ENCODE measurements at places on chromosomes 12 and 14.
A peak's percentile ranks its signal among the peaks of the same experiment; 100 is the strongest.

- no peak for DNase-seq
Observed at GRCh38 chr12:68804657-68805591, 3.1 kb upstream of the MDM2 start.

DNA sequence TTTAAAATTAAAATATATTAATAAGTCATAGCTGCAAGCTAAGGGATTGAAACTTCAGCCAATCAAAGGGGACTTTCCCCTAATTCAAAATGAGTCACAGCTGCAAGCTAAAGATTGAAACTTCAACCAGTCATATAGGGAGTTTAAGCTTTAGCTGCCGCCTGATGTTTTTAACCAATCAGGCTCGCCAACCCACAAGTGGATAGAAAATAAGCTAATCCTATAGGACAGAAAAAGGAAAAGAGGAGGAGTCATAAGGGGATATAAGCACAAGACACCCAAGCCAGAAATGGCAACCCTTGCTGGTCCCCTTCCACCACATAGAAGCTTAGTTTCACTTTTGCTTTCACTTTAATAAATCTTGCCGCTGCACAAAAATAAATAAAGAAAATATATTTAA lies 1154.6 kb downstream of the GALC start:
- no peak for DNase-seq

- DNase-seq: peak; percentile 45
Observed at GRCh38 chr12:108798551-108799221, 58.7 kb downstream of the SSH1 start.

- no peak for DNase-seq
Observed at GRCh38 chr12:115177899-115178298, 493.9 kb upstream of the TBX3 start.

- DNase-seq: no peak
Observed at GRCh38 chr12:92038476-92038875, 107.2 kb downstream of the BTG1 start.

- DNase-seq: no peak
Observed at GRCh38 chr12:3380200-3381043, 110.6 kb upstream of the PRMT8 start.

DNA sequence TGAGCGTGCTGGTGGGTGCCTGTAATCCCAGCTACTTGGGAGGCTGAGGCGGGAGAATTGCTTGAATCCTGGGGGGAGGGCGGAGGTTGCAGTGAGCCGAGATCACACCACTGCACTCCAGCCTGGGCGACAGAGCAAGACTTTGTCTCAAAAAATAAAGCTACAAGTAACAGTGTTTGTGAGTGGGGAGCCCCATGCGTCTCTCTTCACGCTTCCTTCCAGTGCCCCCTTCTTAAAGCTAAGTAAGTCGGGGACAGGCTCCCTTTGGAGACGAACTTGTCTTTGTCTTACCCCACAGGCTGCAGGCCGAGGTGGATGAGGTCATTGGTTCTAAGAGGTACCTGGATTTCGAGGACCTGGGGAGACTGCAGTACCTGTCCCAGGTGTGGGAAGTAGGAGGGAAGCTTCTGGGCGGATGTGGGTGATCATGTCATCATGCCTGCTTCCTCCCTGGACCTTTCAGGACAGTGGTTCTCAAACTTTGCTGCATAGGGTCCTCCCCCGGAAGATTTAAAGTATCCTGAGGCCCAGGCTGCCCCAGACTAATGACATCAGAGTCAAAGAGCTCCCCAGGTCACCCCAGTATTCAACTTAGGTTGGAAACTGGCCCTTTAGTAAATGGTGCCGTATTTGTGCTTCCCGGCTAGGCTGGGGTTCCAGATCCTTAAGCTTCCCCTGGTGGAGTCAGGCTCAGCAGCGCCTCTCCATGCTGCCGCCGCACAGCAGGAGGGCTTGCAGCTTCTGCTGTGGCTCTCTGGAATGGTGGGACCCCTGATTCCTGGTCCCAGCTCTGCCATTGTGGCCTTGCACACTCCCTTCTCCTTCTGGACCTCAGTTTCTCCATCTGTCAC lies 37.1 kb downstream of the CYP46A1 start:
- DNase-seq: no peak

DNA sequence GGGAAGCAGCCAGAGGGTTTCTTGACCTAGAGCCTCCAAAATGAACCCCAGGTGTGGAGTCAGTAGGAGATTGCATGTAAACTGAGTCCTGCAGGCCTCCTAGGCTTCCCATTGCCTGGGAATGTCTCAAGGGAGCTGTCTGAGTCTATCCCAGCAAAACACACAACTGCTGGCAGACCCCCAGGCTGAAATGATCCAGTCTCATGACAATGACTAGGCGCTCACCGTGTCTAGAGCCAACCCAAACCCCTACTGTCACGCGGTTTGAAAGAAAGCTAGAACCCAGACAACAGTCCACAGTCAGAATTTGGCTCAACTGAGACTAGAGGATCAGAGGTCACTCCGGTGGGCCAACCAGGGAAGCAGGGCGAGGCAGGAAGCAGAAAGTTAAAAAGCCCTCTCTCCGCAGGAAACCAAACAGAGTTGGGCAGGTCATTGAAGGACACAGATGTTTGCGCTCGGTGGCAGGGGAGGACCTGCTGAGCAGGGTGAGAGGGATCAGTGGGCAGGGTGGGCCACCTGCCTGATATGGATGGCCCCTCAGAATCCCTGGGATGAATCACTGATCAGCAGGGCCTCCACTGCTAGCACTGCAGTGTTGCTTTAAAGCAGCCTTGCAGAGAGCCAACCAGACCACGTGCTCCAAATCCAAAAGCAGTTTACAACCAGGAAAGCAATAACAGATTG lies 23.8 kb downstream of the ACTN1 start:
- DNase-seq: no peak

DNA sequence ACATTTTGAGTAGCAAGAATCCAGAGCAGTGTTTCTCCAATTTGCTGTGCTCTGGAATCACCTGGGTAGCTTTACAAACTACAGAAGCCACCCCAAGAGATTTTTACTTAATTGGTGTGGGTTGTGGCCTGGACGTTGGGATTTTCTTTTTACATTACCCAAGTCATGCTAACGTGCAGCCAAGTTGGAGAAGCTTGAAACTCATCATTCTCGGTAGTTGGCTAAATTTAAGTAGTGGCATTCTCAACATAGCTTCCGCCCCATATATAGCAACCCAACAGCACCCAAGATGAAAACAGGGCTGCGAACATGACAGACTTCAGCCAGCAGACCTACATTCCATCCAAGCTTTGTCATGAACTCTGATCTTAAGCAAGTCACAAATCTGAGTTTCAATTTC lies 25.0 kb downstream of the DAD1 start:
- DNase-seq: no peak

DNA sequence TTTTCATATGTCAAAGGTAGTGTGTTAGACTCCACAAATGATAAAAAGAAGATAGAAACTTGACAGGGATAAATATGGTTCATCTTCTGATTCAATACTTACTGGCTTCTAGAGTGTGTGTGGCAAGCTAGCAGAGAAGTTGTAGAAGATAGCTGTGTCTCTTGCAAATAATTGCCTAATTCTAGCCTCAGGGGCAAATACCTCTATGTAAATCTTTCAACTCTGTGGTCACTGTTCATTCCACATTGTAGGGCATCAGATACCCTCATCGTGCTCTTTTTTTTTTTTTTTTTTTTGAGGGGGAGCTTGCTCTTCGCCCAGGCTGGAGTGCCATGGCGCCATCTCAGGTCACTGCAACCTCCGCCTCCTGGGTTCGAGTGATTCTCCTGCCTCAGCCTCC lies 1.7 kb downstream of the OLR1 start:
- no peak for DNase-seq

DNA sequence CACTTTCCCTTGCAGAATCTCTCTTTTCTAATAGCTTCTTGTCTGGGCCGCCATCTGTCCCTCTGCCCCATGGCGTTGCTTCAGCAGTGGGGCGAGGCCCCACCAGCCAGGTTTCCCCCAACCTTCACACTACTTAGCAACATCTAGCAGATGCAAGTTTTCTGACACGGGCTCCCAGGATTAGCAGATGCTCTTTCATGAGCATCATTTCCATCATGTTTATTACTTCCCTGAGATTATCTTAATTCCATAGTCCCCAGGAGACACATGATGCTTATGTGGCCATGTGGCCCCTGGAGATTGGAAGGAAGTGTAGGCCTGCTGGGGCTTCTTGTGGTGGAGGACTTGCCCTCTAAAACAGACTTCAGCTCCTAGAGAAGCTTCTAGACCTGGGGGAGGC lies 102.0 kb upstream of the MYL2 start:
- no peak for DNase-seq

DNA sequence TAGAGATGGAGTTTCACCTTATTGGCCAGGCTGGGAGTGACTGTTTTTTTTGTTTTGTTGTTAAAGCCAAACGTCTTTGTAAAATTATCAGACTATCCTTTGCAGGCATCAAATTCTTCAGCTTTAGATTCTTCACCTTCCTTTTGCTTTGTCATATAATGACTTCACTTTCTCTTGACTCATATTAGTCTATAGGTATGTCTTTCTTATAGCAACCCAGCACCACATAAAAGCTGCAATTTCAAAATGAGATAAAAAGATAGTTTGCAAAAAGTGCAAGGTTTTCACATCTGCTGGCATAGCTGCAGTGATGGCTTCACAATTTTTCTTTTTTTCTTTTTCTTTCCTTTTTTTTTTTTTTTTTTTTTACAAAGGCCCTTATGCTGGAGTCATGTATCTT lies 39.2 kb downstream of the COX16 start:
- DNase-seq: no peak

GRCh38 chr14:50311972-50312733 lies at the start of the genes DMAC2L and L2HGDH:
DMAC2L (plus strand) TSS chr14:50312324; CDS start chr14:50321488, 9,164 bp downstream.
L2HGDH (minus strand) TSS chr14:50312229; CDS start chr14:50312150, 79 bp downstream.
- DNase-seq: peak; percentile 90

DNA sequence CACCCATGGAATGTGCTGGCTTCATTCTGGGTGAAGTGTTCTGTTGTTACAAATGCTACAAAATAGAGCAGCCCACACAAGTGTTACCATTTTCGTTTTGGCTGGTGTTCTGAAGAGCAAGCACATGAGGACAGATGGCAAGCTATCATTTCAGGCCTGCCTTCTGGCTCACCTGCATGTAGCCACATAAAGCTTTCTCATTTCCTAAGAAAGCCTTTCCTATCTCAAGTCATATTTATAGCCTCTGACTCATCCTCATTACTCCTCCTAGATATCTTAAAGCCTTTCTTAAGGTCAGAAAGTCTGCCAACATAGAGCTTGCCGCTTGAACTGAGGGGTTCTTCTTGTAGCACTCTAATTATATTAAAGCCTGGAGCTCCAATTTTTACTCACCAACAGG lies 89.0 kb downstream of the PTPRR start:
- DNase-seq: peak; percentile 10

DNA sequence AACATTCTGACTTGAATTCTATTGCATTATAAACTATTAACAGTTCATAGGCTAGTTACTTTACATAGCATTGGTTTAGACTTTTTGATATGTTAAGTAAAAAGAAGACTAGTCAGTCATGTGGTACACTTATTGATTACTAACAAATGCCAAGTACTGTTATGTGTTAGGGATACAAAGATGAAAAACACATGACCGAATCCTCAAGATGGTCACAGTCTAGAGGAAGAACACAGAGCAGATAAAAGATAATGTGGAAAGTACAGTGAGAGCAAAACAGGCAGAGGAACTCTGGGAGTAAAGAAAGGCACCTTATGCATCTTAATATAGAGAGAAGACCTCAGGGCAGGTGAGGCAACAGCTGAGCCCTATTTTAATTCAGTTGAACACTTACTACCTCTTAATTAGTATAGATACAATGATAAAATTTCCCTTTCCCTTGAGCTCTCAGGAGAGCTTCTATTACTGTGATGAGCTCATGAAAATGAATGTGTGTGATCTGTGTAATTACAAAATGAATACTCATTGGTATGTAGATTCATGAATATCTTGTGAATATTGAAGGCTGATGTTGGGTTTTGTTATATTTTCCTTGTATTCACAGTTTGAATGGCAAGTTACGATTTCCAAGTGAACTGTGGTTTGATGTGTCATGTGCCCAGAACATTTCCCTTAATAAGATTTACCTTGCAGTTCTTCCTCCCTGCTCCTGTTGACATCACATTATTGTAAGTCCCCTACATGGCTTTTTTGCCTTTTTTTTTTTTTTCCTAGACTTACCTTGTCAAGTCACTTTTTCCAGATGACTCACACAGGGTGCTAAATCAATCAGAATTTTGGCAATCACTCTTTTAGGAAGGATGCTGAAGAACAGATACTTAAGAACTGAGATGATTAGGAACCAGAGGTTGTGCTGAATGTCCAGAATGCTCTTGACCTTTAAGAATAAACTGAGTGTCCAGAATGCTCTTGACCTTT lies 29.5 kb upstream of the MSRB3 start:
- no peak for DNase-seq

DNA sequence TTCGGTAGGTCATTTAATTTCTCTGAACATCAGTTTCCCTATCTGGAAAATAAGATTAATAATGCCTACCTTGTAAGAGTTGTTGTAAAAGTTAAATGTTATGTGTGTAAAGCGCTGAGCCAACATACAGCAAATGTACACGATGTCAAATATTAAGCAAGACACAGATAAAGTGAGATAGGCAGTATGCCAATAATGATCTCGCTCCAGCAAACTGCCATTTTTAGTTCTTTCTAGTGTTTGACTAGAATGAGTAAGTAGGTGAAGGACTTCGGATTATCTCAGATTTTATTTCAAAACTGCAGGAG lies 840 bp downstream of the DHRS7 start:
- DNase-seq: no peak

- no peak for DNase-seq
Observed at GRCh38 chr14:51208982-51209381, 31.1 kb upstream of the TMX1 start.

- no peak for DNase-seq
Observed at GRCh38 chr14:22505309-22505696, 83.7 kb downstream of the DAD1 start.
